ENCODE measurements at places on chromosomes 1 and 21. TPM values are rescaled to one million over a fixed set of nuclear protein-coding genes. Genes with fewer than 3 reads are reported as not detected.

The S100A1 gene
- total RNA-seq, result not detected

The KCNK2 gene
- not detected for total RNA-seq

DNA sequence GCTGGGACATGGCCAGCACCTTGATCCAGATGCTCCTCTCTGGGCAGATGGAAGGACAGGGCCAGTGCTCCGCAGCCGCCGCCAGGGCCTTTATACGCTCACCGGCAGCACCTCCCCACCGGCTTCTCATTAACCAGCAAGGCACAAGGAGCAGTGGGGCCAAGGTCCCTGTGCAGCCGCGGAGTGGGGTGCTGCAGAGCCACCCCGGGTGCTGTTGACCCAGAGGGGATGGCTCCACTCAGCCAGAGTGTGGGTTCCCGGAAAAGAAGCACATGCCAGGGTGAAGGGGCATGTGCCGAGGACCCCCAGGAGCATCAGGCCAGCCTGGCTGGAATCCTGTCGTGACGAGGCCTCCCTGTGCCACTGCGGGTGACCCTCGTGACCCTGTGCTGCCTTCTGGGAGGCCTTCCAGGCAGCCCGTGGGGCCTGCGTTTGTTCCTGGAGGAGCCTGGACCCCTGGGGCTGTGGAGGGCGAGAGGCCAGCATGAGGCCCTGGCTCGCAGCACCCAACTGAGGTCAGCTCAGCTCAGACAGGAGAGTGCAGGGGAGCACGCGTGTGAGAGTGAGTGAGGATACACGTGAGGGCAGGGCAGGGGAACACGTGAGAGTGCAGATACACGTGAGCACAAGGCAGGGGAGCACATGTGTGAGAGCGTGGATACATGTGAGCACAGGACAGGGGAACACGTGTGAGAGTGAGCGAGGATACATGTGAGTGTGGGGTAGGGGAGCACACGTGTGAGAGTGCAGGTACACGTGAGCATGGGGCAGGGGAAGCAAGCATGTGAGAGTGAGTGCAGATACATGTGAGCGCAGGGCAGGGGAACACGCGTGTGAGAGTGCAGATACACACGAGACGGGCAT is at the start of gene FTCD:
TSS of gene FTCD (minus strand) at position 66 of the 864 bp plus-strand sequence. CDS start at position 10, 56 bp downstream.
- DNase-seq, result no peak

DNA sequence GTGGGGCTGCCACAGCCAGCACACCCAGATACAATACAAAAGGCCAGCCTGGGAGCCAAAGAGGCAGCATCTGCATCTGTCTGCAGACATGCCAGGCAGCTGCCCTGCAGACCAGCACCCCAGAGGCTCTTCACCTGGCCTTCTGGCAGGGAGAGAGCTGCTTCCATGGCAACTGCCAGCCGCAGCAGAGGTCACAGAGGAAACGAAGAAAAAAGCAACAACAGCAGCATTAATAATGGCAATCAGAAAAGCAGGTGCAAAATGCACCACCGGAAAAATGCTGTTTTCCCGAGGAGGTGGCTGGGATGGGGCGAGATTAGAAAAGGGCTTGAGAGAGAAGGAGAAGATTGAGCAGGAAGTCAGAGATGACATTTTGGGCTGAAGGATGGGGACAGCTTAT is 309.5 kb downstream of the PCP4 start:
- DNase-seq, result no peak

DNA sequence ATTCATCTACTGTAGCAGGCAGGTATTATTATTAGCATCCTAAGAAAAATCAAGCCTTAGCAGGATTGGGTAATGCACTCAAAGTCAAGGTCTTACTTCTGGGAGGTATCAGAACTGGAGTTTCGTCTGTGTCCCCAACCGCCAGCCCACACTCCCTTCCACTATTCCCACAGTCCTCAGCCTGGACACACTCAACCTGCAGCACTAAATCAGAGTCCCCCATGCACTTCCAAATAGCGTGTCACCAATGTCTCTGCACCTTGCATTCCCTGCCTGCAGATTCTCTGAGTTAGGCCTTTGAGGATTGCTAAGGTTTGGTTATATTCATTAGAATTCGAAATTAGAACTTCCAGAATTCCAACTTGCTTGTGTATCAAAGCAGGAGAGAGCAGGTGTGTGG is 3.9 kb downstream of the LYPD8 start:
- no peak for DNase-seq
